ENCODE measurements at places on chromosomes 11 and 22.

GRCh38 chr22:23034621-23035556 is 35.4 kb upstream of the GNAZ start:
- no peak for DNase-seq

GRCh38 chr11:57069942-57070341 is 81.2 kb downstream of the OR5AK2 start:
- DNase-seq: no peak

DNA sequence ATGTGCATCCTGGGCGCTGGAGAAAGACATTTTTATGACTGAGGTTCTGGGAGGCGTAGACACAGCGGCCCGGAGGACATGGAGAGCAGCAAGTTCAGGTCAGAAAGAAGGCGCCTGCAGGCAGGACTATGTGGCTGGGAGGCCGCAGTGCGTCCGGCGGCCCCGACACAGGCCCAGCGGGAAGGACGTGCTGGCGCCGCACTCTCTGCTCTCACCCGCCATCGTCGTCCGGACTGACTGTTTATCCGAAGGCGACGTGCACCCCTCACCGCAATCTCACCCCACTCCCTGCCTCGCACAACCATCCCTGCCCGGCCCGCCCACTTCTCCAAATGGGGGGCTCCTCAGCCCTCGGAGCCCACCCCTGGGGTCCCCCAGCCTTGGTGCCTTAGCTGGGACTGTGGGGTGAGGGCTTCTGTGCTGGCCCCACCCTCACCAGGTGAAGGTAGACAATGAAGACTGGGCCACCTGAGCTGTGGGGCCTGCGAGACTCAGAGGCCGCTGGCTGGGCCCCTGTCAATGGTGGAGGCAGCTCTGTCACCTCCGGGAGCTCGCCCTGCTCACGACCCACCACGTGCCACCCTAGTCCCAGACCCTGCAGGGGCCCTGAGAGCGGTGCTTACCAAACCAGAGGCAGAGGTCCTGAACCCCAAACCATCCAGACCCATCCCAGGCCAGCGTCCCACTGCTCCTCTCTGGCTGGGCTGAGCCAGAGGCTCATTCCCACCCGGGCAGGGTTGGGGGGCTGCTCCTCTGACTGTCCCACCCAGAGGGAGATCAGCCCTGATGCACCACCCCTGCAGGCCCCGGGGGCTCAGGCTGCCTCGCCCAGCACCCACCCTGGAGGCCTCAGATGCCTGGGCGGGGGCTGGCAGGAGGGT is 16.2 kb upstream of the MUC5B start:
- DNase-seq: no peak

GRCh38 chr22:45310977-45311531 is 1.3 kb downstream of the FAM118A start:
- no peak for DNase-seq

DNA sequence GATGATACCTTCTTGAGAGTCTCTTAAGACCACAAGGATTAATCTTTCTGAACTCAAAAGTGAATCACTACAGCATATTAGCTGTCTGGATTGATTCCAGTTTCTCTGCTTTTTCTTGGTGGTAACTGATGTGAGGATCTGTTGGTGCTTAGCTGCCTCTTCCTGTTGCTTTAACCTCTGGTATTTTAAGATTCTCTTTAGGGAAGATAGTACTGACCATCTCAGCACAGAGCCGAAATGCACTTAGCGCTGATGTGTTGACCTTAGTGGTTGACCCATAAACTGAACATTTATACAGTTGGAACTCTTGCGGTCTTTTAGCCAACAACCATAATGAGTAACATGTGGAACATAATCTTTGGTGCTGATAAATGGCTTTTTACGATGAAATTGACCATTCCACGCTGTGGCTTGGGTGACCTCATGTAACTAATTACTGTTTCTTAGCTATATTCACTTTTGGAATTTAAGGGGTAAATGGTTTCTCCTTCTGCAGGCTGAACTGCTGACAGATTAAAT is 33.7 kb downstream of the APLP2 start:
- DNase-seq: no peak

- no peak for DNase-seq
These were observed 237.4 kb downstream of the TMEM135 start for GRCh38 chr11:87275176-87275575.

DNA sequence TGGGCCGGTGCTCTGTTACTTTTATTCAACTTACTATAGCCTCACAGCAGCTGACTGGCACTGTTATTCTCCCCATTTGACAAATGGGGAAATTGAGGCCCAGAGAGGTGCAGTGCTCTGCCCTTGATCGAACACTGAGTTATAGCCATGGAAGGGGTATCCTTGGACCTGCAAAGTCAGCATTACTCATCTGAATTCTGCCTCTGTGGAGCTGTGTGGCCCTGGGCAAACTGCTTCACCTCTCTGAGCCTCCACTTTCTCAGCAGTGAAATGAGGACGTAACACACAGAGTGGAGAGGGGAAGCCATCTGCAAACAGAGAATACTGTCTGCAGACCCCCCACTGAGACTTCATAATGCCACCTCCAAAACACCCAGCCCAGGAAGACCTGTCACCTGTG is 25.3 kb downstream of the TPST2 start:
- DNase-seq: no peak

- no peak for DNase-seq
These were observed 229.6 kb downstream of the DYNC2H1 start for GRCh38 chr11:103338621-103339484.

GRCh38 chr22:22403771-22404170 is 104.8 kb downstream of the ZNF280B start:
- no peak for DNase-seq
